ENCODE measurements at places on chromosomes 3 and 15.

DNA sequence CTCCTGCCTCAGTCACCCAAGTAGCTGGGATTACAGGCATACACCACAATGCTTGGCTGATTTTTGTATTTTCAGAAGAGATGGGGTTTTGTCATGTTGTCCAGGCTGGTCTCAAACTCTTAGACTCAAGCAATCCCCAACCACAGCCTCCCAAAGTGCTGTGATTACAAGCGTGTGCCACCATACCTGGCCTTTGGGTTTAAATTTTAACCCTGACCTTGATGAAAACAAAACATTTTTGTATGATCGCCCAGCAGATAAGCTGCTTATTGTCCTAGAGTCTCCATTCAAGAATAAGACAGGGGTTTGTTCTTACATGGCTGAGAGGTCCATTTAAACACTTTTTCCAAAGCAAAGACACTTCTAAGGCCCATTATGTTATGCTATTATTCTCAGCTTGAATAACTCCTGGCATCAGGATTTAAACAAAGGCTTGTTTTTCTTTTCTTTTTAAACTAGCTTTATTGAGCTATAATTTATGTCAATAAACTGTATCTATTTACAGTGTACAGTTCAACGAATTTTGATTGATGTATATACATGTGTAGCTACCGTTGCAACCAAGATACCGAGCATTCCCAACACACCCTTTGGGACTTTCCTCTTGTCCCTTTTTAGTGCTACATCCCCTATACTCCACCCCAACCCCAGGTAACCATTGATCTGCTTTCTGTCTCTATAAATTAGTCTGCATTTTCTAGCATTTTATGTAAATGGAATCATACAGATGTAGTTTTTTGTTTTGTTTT lies 1.4 kb upstream of the MUC13 start:
- DNase-seq, result no peak

GRCh38 chr3:159770998-159771397 lies 217.6 kb upstream of the IL12A start:
- no peak for DNase-seq

- DNase-seq, result no peak
Measured at GRCh38 chr3:23254835-23255234, 51.7 kb downstream of the UBE2E2 start.

GRCh38 chr15:58403581-58403980 lies 28.2 kb upstream of the LIPC start:
- no peak for DNase-seq
